Smooth muscle cell of the brain vasculature (primary cell): ENCODE measurements at places on chromosomes 6 and 20.

DNA sequence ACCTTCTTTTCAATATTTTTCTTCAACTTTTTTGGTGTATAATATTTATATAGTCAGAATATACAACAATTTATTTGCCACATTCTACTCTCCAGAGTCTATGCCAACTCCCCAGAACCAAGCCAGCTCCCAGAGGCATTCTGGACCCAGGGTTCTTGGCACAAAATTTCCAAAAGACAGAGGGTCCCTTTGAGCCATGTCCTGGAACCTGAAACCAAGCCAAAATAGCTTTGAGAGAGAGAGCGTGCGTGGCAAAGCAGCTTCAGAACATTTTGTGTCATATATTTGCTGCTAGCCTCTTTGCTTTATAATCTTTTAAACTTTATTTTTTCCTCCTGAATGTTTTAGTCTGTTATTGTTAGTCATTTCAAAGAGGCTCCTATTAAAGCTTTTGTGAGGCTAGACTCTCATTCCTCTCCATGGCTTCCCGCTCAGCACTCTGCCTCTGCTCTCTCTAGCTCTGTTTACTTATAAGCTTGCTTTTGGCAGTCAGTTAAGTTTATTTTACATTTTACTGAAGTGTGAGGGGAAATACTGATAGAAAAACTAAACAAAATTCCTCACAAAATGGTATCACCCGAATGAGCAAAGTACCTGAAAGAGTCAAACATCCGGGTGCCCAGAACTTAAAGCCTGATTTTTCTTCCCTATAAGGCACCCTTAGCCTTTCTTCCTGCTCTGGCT lies 605.1 kb upstream of the ID4 start:
- no peak for DNase-seq

DNA sequence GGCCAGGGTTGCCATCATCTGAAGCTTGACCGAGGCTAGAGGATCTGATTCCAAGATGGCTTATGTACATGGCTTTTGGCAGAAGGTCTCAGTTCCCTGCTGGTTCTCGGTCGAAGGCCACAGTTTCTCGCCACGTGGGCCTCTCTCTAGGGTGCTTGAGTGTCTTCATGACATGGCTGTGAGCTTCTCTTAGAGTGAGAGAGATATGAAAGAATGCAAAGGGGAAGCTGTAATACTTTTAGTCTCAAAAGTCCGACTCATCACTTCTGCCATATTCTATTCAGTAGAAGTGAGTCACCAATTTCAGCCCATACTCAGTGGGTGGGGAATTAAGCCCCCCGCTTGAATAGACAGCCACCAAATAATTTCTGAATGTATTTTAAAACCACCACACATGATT lies 94.2 kb downstream of the UTRN start:
- DNase-seq = peak; percentile 24

GRCh38 chr20:33724439-33725094 lies 4.5 kb upstream of the PXMP4 start:
- DNase-seq = no peak

GRCh38 chr6:10073341-10073740 lies 341.5 kb downstream of the TFAP2A start:
- no peak for DNase-seq

GRCh38 chr6:98808541-98809210 lies 25.7 kb upstream of the POU3F2 start:
- no peak for DNase-seq

- DNase-seq = no peak
Observed at GRCh38 chr6:85348643-85349042, 101.2 kb upstream of the NT5E start.
